Mucosa of gallbladder (tissue), 1 donor: ENCODE measurements at places on chromosomes 7 and 10. TPM values are rescaled to one million over a fixed set of nuclear protein-coding genes. Genes with fewer than 3 reads are reported as not detected.

PNLIP gene
- total RNA-seq: 5.4 TPM

KLHDC10 gene
- 36.3 TPM for total RNA-seq

GATA3 gene
- total RNA-seq: 1.5 TPM

NEUROD6 gene
- not detected for total RNA-seq

LRRC61 gene
- 11.7 TPM for total RNA-seq

DNA sequence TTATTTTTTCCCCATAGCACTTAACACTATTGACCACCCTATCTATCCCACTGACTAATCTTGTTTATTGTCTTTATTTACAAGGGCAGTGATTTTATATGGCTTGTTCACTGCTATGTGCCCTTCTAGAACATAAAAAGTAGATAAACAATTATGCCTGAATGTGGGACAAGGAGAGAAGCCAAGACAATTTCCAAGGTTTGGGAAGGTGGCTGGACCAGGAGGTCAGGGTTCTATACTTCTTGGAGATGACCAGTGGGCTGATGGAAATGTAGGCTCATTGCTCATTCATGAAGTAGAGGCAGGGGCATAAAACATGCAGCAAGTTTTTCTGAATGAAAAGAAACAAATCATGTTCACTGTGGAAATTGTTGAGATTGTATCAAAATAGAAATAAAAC, 11.5 kb downstream of the IGFBP3 start:
- DNase-seq: no peak

GRCh38 chr7:154532771-154533170, 470.2 kb downstream of the PAXIP1 start:
- no peak for DNase-seq

- DNase-seq: peak; percentile 82
Observed at GRCh38 chr7:46651070-46651469, 730.0 kb upstream of the IGFBP3 start.

DNA sequence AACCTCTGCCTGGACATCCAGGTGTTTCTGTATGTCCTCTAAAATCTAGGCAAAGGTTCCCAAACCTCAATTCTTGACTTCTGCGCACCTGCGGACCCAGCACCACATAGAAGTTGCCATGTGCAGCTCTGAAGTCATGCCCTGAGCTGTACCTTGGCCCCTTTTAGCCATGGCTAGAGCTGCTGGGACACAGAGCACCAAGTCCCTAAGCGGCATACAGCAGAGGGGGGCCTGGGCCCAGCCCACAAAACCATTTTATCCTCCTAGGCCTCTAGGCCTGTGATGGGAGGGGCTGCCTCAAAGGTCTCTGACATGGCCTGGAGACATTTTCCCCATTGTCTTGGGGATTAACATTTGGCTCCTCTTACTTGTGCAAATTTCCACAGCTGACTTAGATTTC, 14.6 kb downstream of the TMEM243 start:
- DNase-seq: no peak

DNA sequence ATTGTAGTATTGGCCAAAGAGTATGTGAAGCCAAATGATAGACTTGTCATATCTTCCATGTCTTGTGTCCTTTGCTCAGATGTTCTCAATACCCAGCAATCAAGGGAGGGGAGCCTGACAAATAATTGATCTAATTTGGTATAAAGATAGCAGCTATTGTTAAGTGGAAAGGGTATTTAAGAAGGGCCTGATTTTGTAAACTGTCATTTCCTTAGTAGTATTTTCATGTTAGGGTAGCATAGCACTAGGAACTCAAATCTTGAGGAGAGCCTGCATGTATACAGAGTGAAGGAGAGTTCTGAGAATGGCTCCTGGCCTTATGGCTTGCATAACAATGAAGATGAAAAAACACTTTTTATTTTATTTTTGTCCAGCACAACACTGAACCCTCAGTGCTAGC, 53.1 kb downstream of the GNAI1 start:
- no peak for DNase-seq

GRCh38 chr10:67331121-67331910, 364.7 kb downstream of the CTNNA3 start:
- no peak for DNase-seq

- no peak for DNase-seq
Observed at GRCh38 chr7:16657656-16658279, 11.8 kb downstream of the BZW2 start.

DNA sequence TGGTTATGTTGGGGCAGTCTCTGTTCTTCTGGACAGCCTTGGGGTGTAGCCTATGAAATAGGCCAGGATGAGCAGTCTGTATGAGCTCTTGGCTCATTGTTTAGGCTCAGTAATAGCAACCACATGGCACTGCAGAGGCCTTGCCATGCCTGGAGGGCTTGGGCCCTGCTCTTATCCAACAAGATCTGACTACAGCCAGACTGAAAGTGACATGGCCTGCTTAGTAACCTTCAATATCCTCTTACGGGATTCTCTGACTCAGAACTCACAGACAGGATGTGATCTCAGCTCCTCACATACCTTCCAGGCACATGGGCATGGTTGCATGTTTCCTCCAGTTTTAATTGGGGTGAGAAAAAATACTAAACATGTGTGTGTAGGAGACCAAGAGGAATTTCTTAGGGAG, 289.3 kb downstream of the PTEN start:
- DNase-seq: no peak

- DNase-seq: no peak
Observed at GRCh38 chr10:124150189-124150806, 56.9 kb upstream of the CHST15 start.

GRCh38 chr10:21060626-21061025, 163.5 kb upstream of the NEBL start:
- DNase-seq: no peak

DNA sequence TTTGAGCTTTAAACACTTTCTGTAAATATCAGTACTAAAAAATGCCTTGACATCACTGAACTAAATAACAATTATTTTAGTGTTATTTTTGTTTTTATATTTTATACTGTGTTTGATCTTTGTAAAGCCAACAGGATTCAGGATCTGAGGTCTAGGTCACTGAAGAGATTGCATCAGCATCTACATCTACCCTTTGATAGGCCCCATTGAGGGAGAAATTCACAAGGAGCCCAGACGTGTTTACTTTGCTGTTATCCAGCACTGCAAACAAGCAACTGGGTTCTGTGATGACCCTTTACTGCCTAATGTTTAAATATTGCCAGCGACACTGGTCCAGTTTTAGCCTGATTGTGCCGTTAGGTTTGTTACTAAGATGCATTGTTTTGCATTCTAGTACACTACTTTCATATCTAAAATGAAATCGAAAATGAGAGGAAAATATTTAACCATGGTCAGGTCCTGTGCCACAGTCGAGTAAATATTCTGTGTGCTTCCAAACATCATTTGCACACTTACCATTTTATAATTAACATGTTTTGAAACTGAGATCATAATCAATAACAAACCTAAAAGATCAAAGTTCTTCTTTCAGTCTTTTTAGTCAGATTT, 48.7 kb downstream of the SP8 start:
- peak; percentile 11 for DNase-seq
